ENCODE measurements at places on chromosomes 11 and 22.

DNA sequence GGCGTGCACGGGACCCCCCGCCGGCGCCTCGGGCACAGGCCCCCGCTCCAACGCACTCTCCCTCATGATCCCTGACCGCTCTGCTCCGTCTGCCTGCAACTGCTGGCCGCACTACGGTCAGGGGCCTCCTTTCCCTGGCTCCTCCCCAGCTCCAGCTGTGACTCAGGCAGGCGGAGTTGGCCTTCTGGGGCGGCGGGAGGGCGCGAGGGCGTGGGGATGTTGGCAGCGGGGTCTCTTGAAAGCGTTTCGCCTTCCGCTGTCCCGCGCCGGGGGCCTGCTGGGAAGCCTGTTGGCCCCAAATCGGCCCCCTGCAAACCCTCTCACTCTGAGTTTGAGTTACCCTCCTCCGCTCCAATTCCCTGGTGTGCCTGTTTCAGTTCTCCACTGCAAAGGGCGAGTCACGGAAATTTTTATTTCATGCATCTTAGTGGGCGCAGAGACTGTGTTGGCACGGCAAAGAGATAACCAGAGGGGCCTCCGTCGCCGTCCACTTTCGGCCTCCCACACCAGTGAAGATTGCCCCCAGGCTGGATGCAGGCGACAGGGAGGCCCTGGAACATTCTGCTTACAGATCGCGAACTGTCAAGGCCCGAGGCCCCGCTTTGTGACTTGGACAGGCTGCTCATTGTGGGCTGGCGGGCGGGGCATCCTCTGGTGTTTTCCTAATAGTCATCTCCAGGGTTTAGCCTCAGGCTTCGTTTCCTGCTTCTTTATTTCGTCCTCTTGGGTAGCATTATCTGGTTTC, at the start of gene CAVIN3:
TSS of gene CAVIN3 (minus strand) at position 91 of the 745 bp plus-strand sequence. CDS start at position 66, 25 bp downstream.
- peak; percentile 88 for DNase-seq

DNA sequence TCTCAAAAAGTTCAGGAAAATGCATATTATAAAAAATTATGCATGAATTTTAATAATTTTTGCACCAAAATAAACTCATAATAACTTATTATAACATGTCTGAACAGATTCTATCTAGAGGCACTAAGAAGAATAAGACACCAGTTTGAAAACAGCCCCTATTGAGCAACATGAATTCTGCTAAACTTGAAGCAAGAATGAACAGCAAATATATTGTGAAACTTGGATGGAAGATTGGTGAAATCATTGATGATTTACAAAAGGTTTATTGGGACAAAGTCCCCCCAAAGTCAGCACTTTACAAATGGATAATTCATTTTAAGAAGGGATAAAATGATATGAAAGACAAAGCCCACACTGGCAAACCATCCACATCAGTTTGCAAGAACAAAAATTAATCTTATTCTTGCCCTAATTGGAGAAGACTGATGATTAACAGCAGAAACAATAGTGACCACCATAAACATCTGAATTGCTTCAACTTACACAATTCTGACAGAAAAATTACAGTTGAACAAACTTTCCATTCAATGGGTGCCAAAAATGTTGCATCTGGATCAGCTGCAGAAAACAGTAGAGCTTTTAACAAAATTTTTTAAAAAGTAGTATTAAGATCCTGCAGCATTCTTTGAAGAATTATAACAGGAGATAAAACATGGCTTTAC, 257.5 kb upstream of the FAT3 start:
- peak; percentile 17 for DNase-seq

DNA sequence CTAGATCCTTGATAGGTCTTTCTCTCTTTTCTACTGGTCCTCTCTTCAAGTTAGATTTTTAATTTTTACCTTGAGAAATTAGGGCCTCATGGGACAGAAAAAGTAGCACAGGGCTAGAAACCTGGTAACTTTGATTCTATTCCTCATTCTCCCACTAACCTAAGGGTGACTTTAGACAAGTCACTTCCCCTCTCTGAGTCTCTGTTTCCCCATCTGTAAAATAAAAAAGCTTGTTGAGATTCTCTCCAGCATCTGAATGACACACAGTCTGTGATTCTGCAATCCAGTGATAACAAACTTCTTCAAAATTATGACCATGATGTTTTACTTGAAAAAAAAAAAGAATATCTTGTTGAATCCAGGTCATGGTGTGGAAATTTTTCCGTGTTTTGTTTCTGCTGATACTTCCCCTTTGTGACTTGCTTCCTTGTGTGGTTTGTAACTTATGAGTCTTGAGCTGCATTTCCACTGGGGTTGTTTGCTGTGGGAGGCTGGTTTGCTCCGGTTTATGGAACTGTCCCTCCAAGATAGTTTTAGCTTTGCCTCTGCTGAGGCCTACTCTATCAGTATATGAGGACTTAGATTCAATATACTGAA, 9.8 kb upstream of the MPEG1 start:
- DNase-seq, result no peak

GRCh38 chr22:29218758-29219408, 13.2 kb downstream of the EMID1 start:
- DNase-seq, result no peak

DNA sequence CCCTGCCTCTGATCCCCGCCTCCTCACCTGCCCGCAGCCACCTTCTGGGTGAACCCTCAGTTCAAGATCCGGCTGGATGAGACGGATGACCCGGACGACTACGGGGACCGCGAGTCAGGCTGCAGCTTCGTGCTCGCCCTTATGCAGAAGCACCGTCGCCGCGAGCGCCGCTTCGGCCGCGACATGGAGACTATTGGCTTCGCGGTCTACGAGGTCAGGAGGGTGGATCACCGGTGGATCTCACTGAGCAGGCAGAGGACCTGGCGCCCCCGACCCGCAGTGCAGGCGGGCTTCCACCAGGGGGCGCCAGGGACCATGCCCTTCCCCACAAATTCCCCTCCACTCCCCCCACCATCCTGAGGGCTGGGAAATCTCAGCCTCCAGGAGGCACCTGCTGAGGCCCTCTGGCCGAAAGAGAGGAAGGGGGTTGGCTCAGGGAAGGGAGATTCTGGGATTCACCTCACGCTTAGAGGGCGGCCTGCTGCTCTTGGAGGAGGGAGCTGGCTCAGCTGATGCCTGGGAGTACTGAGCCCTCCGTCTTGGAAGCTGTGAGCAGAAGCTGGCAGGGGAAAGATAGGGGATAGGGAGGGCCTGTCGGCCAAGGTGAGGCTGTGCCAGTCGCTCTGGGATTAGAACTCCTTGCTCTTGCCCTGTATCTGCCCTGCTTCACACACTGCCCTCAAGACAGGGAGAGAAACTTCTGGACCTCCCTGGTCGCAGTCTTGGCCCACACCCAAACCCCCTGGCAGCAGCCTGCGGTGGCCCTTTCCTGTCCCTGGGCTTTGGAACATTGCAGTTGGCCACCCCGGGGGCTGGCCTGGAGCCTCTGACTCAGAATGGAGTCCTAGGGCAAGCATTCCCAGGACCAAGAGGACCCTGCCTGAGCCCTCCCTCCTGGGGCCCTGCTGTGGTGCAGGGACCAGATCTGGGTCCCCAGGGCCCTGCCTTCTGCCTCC, 23.2 kb downstream of the CAPN1 start:
- peak; percentile 27 for DNase-seq

- DNase-seq, result no peak
Measured at GRCh38 chr11:122883646-122883979, 1.1 kb downstream of the JHY start.

DNA sequence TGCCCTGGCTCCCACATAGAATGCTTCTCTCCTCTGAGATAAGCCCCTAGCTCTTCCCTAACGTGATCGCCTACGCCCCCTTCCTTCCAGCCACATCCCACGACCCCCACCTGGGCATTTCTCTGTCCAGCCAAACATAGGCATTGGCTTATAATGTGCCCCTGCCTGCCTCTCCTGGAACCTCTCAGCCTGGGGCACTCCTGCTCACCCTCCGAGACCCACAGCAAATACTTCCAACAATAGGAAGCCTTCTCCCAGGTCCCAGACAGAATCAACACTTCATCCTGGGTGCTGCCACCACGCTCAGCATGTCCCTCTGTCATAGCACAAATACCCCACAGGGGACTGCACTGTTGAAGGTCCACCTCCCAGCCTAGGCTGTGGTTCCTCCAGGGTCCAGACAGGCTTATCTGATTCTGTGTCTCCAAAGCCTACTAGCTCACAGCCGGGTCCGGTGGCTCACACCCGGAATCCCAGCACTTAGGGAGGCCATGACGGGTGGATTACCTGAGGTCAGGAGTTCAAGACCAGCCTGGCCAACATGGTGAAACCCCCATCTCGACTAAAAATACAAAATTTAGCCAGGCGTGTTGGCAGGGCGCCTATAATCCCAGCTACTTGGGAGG, 24.2 kb upstream of the TMPRSS4 start:
- DNase-seq, result no peak

GRCh38 chr22:28989912-28990311, 71.7 kb downstream of the C22orf31 start:
- no peak for DNase-seq

GRCh38 chr22:25131198-25131887, 68.3 kb upstream of the CRYBB3 start:
- no peak for DNase-seq

DNA sequence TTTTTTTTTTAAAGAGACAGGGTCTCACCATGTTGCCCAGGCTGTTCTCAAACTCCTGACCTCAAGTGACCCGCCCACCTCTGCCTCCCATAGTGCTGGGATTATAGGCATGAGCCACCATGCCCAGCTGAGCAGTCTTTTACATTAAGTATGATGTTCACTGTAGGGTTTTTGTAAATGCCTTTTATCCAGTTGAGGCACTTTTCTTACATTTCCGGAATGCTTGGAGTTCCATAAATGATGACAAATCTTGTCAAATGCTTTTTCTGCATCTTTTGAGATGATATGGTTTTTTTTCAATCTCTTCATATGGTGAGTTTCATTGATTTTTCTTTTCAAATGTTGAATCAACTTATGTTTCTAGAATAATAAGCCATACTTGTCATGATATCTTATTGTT, 29.4 kb upstream of the CTTN start:
- DNase-seq, result no peak

GRCh38 chr11:130692220-130692619, 224.1 kb downstream of the SNX19 start:
- DNase-seq, result no peak

- DNase-seq, result no peak
Measured at GRCh38 chr11:88042238-88042637, 133.0 kb downstream of the RAB38 start.

GRCh38 chr22:24969560-24970301, 17.2 kb downstream of the KIAA1671 start:
- no peak for DNase-seq

DNA sequence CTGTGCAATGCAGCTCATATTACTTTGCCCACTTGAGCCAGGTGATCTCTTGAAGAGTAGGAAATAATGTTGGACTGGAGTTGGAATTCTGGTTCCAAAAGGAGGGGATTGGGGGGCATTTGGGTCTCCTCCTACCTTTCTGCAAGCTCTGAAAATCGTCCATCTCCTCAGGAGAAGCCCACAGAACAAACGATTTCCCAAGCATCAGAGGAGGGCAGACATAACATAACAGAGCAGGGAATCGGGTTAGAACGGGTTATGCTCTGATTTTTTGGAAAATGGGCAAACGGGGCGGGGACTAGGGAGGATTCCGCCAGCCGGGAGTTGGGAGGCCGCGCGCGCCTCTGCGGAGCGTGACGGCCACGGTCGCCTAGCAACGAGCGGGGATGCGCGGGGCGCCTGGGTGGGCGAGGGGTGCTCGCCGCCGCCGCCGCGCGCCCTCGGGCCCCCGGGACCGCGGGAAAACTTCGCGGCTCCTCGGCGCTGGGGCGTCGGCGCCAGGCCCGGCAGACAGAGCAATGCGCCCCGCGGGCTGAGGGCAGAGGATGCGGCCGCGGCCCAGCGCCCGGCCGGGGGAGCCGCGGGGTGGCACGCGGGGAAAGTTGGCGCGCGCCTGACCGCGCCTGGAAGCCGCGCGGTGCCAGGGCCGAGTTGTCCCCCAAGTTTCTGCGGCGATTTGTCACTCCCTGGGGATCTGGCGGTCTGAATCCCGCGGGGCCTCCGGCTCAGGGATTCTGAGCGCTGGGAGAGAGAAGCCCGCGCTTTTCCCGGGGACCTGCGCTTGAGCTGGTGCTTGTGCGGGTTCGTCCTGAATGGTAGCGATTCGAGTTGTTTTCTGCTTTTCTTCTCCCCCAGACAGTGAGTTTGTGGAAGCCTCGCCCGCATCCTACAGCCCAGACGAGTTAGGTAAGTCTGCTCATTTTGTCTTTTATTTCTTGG, 27.8 kb upstream of the AMOTL1 start:
- DNase-seq, result no peak

DNA sequence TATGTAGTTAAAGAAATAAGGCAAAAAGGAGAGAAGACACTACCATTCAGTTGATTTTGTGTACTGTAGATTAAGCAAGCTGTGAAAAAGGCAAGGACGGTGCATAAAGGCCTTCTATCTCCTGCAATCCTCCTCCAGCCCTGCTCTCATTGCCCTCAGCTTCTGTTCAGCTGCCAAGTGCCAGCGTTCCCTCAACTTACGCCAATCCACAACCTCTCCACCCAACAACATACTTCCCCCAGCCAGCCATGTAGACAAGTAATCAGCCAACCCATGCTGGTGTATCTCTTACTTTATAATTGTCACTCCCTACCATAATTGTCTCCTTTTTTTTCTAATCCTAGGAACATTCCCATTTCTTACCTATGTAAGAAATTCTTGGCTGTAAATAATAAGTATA, 30.1 kb upstream of the ANO5 start:
- DNase-seq, result no peak

GRCh38 chr11:32062540-32062939, 28.3 kb upstream of the RCN1 start:
- no peak for DNase-seq

DNA sequence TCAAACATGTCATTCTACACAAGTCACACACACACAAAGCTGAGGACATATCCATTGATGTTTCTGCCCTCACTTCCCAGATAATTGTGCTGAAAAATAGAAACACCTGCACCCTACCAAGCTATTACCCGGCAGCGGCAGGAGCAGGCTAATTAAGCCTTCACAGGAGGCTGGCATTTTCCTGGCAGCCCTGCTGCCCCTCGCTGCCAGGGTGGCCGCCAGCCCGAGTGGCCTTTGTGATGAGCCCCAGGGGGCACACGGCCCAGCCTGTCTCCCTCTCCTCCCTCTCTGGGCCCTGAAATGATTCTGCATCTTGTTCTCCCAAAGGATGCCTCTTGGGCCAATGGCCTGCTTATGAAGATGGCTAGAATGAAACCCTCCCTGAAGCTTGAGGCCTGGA, 76.2 kb upstream of the TP53I11 start:
- DNase-seq, result no peak

DNA sequence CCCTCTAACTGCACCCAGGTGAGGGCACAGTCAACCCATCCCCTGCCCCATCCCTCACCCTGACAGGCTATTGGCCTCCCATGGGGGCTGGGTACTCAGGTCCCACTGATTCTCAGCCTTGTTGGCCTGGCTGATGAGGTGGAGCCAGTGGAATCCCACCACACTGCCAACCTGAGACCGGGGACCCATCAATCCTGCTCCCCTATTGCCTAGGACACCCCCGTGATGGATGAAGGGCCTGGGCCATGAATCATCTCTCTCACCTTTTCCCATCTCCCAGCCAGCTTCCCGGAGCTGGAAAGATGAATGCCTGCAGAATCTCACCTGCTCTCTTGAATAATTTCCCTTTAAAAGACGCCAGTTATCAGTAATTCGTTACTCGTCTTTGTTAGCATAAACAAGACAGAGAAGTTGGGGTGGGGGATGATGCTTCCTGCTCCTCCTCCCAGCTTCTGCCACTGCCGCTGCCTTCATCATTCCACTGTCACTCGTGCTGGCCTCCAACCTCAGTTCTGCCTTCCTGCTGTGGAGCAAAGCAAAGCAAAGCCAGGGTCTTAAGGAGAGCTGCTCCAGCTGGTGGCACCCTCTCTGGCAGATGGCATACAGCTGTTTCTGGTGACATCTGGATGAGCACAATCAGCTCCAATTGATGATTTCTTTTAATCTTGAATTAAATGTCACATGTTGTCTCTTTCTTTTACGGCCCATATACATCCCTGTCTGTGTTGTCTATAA, 204.0 kb upstream of the NECTIN1 start:
- no peak for DNase-seq

Data from fibroblast of mammary gland (primary cell).